ENCODE measurements at places on chromosomes 2 and 18. TPM values are rescaled to one million over a fixed set of nuclear protein-coding genes. Genes with fewer than 3 reads are reported as not detected.

Gene LANCL1
- total RNA-seq, result 44.2 TPM

Gene CCDC85A
- 3.1 TPM for total RNA-seq

Gene CENPA
- total RNA-seq, result 0.64 TPM

DNA sequence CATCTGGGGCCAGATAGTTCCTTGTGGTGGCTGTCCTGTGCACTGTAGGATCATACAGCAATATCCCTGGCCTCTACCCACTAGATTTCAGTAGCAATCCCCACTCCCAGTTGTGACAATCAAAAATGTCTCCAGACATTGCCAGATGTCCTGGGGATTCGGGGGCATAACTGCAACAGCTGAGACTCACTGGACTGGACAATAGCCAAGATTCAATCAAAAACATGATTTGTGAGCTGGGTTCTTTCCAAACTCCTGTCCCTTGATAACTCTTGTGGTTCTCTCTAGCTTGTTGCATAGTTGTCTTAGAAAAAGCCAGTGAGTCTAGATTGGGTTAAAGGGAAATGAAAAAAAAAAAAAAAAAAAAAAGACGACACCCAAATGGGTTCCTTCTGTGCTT lies 293.4 kb downstream of the CELF4 start:
- DNase-seq, result no peak

GRCh38 chr2:209474960-209475359 lies 51.1 kb downstream of the MAP2 start:
- no peak for DNase-seq
